ENCODE measurements at places on chromosomes 12 and 14. TPM values are rescaled to one million over a fixed set of nuclear protein-coding genes. Genes with fewer than 3 reads are reported as not detected.

DNA sequence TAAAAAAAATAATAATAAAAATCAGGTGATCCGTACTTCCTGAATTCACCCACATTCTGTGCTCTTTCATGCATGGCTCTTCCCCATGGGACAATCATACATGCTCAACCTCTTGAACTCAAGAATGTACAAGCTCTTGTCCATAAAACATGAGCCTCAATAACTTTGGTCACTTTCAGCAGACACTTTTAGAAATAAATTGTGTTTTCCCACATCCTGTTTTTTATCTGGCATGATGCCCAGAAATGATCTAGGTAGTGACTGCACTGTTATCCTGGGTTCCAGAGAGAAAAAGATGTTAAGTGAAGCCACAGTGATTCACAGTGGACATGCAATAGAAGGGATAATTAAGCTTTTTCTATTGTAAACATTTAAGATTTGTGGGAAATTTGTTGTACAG lies 537.6 kb upstream of the TMEM132C start:
- no peaks in the 10 kb centered on the region for H3K36me3 ChIP-seq
- H3K27me3 ChIP-seq: no peaks in the 10 kb centered on the region
- DNase-seq: no peak
- no peak overlapping the region for H3K4me3 ChIP-seq
- H3K4me1 ChIP-seq: no peaks in the 10 kb centered on the region
- H3K27ac ChIP-seq: no peak overlapping the region

GRCh38 chr12:30930641-30931040 lies 4.1 kb downstream of the TSPAN11 start:
- peaks cover 11% of the 10 kb centered on the region for H3K4me1 ChIP-seq
- DNase-seq: no peak
- no peak overlapping the region for H3K4me3 ChIP-seq

DNA sequence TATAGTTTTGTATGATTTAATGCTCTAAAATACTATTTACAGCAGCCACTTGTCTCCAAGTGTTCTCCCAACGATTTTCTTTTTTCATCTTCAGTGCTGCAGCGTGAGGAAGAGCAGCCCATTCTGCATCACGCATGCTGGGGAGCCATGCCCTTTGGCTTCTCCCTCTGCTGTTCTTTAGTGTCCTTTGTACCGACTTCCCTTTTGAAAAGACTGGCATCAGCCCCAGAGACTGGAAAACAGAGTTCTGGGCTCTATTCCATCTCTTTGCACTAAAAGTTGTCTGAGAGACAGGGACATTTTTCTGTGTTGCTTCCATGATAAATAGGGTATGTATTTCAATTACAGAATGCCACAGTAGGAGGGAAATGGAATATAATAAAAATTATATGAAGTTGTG lies 105.1 kb downstream of the RERG start:
- H3K4me3 ChIP-seq: peak overlapping the region; percentile 46
- H3K36me3 ChIP-seq: no peaks in the 10 kb centered on the region
- H3K4me1 ChIP-seq: peaks cover 32% of the 10 kb centered on the region
- peak overlapping the region; percentile 72 for H3K27ac ChIP-seq

- peaks cover 17% of the 10 kb centered on the region for H3K36me3 ChIP-seq
- H3K4me3 ChIP-seq: no peak overlapping the region
- no peak overlapping the region for H3K27ac ChIP-seq
These were observed 81.3 kb downstream of the VEZT start for GRCh38 chr12:95298916-95299315.

- peak within 1 kb of the TSS; percentile 72 for H3K4me3 ChIP-seq
- no peaks in the 10 kb centered on the region for H3K27me3 ChIP-seq
- no peak for DNase-seq
- H3K36me3 ChIP-seq: no peaks in the 10 kb centered on the region
These were observed at the start of gene DENND5B for GRCh38 chr12:31590642-31591379. Gene DENND5B (minus strand): TSS chr12:31591136. CDS start chr12:31590832, 304 bp downstream.

- no peaks in the 10 kb centered on the region for H3K27me3 ChIP-seq
- H3K4me1 ChIP-seq: no peaks in the 10 kb centered on the region
- no peak overlapping the region for H3K4me3 ChIP-seq
- no peak overlapping the region for H3K27ac ChIP-seq
These were observed 292.0 kb downstream of the FBXL14 start for GRCh38 chr12:1302201-1302870.

DNA sequence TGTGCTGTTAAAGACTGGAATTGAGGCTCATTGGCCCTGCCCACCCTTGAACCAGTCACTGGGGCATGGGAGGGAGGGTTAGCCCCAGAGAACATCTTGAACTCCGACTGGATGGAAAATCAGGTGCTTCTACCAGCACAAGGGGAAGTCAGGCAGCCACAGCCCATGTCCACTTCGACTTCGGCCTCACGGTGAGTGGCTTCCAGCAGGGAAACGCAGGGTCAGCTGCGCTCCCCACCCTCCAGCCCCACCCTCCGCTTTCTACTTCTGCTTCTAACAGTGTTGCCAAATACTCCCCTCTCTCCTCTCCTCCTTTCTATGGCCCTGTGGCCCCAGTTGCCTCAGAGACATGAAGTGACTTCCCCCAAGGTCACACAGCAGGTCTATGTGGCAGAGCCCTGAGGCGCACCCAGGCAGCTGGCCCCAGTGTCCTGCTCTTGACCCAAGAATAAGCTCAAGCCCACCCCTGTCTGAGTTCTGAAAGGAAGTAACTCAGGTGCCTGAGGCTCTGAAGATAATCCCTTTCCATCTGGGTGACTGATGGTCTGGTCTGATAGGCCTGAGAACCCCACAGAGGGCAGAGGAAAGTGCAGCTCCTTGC lies 11.9 kb upstream of the SH2B3 start:
- H3K27me3 ChIP-seq: no peaks in the 10 kb centered on the region
- no peaks in the 10 kb centered on the region for H3K36me3 ChIP-seq
- no peak overlapping the region for H3K4me3 ChIP-seq
- peaks cover 14% of the 10 kb centered on the region for H3K4me1 ChIP-seq
- no peak overlapping the region for H3K27ac ChIP-seq
- DNase-seq: no peak

DNA sequence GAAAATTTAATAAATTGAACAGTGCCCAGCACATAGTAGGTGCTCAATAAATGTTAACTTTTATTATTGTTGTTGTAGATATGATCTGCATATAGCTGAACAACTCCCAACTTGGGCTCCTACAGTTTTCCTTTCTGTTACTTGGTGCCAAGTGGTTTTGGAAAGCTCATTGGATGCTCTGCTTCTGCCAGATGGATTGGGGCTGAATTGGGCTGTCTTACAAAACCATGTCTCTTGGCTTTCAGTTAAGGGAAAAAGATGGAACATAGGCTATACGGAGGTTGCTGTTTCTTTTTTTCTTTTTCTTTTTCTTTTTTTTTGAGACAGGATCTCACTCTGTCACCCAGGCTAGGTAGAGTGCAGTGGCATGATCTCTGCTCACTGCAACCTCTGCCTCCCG lies 140.7 kb upstream of the PWP1 start:
- H3K36me3 ChIP-seq: no peaks in the 10 kb centered on the region
- no peak overlapping the region for H3K27ac ChIP-seq
- H3K4me1 ChIP-seq: no peaks in the 10 kb centered on the region
- H3K27me3 ChIP-seq: no peaks in the 10 kb centered on the region
- no peak overlapping the region for H3K4me3 ChIP-seq

DNA sequence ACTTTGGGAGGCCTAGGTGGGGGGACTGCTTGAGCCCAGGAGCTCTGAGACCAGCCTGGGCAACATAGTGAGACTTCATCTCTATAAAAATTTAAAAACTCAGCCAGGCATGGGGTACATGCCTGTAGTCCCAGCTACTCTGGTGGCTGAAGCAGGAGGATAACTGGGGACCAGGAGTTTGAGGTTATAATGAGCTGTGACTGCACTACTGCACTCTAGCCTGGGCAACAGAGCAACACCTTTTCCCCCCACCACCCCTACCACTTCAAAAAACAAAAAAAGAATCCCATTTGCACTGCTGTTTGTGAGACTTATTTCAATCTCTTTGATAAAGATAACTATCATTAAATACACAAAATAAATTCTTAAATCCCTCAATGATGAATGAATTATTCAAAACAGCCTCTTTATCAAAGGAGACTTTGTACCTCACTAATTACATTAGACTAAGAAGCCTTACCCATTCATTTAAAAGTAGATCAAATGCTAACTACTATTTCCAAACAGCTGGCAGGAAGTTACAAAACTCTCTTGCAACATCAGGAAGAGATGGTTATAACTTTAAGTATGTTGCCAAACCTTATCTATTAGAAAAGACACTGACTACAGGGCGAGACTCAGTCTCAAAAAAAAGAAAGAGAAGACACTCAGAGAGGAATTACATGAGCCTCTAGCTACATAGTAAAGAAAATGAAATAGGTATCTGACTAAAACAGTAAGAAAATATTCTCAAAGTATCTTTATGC lies 14.7 kb downstream of the BLTP3B start:
- peaks cover 42% of the 10 kb centered on the region for H3K4me1 ChIP-seq
- no peak overlapping the region for H3K27ac ChIP-seq
- H3K4me3 ChIP-seq: no peak overlapping the region
- H3K36me3 ChIP-seq: no peaks in the 10 kb centered on the region

DNA sequence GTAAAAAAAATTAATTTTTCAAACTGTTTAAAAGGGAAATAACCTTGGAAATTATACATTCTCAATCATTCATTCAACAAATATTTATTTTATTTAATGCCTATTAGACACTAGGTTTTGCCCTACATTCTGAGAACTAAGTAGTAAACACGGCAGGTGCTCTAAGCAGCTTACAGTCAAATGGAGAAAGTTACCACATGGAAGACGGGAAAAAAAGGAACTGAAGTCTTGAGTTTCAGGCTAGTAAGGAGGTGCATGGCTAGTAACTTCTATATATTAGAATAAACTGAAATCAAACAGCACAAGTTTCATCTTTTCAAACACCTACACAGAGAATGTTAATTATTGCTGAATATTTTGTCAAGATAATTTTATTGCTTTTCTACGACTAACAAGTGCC lies 52.9 kb downstream of the C12orf42 start:
- H3K27ac ChIP-seq: no peak overlapping the region
- no peaks in the 10 kb centered on the region for H3K27me3 ChIP-seq
- no peaks in the 10 kb centered on the region for H3K4me1 ChIP-seq
- no peaks in the 10 kb centered on the region for H3K36me3 ChIP-seq
- H3K4me3 ChIP-seq: no peak overlapping the region
- DNase-seq: no peak

- H3K4me3 ChIP-seq: no peak overlapping the region
- H3K27me3 ChIP-seq: no peaks in the 10 kb centered on the region
- no peaks in the 10 kb centered on the region for H3K4me1 ChIP-seq
- no peaks in the 10 kb centered on the region for H3K36me3 ChIP-seq
- no peak for DNase-seq
These were observed 42.1 kb upstream of the MEG3 start for GRCh38 chr14:100783630-100784370.

DNA sequence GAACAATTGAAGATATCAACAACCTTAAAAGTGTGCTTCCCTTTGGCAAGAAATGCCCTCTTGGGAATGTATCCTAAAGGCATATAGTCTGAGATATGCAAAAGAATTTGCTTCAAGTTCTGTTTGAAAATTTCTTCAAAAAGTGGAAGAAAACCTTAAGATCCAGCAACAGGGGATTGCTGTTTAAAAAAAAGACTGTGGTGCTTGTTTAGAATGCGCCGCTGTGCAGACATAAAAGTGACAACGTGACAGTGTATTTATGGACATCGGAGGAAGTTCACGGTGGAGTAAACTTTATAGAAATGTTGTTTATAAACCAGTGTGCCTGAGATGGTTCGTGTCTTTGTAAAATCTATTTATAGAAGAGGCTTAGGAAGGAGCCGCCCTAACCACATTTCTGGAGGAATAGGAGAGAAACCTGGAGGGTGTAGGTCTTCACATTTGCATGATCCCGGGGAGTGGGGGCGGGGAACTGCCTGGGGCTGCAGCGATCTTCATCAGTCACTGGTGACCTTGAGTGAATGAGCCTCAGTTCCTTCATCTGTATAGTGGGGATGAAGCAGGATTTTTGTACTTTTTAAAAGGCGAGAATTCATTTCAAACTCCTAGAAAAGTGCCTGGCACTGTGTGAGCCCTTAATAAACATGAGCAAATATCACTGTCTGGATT lies 27.5 kb downstream of the ADGRD1 start:
- no peaks in the 10 kb centered on the region for H3K4me1 ChIP-seq
- H3K36me3 ChIP-seq: no peaks in the 10 kb centered on the region
- no peak for DNase-seq
- H3K27ac ChIP-seq: no peak overlapping the region

- no peak for DNase-seq
- no peak overlapping the region for H3K27ac ChIP-seq
- no peak overlapping the region for H3K4me3 ChIP-seq
- H3K36me3 ChIP-seq: no peaks in the 10 kb centered on the region
These were observed 10.0 kb upstream of the GPR19 start for GRCh38 chr12:12705838-12706520.

DNA sequence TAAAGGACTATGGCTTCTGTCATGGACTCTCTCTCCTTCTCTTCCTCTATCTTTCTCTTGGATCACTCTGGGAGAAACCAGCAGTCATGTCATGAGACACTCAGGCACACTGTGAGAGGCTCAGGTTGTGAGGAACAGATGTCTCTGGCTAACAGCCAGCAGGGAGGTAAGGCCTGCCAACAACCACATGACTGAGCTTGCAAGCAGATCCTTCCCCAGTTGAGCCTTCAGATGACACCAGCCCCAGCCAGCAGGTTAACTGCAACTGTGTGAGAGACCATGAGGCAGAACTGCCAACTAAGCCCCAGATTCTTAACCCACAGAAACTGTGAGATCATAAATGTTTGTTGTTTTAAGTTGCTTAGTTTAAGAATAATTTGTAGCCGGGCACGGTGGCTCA lies 90.6 kb downstream of the VCPKMT start:
- H3K36me3 ChIP-seq: no peaks in the 10 kb centered on the region
- DNase-seq: no peak
- H3K27me3 ChIP-seq: no peaks in the 10 kb centered on the region
- peaks cover 48% of the 10 kb centered on the region for H3K4me1 ChIP-seq
- H3K4me3 ChIP-seq: no peak overlapping the region

GRCh38 chr12:6361834-6362233 lies 13.5 kb downstream of the SCNN1A start:
- no peak overlapping the region for H3K27ac ChIP-seq
- peaks cover 8% of the 10 kb centered on the region for H3K4me1 ChIP-seq
- H3K36me3 ChIP-seq: no peaks in the 10 kb centered on the region

- no peak overlapping the region for H3K4me3 ChIP-seq
- H3K27me3 ChIP-seq: no peaks in the 10 kb centered on the region
- no peak for DNase-seq
- H3K36me3 ChIP-seq: no peaks in the 10 kb centered on the region
These were observed 6.1 kb upstream of the AAAS start for GRCh38 chr12:53327435-53328042.

- H3K4me1 ChIP-seq: no peaks in the 10 kb centered on the region
- H3K36me3 ChIP-seq: no peaks in the 10 kb centered on the region
- no peak for DNase-seq
- H3K27me3 ChIP-seq: no peaks in the 10 kb centered on the region
- no peak overlapping the region for H3K4me3 ChIP-seq
These were observed 46.3 kb downstream of the CCDC88C start for GRCh38 chr14:91371011-91371989.

- H3K4me1 ChIP-seq: peaks cover 5% of the 10 kb centered on the region
- H3K4me3 ChIP-seq: peak overlapping the region; percentile 96
- DNase-seq: peak; percentile 21
- H3K27ac ChIP-seq: peak overlapping the region; percentile 98
- no peaks in the 10 kb centered on the region for H3K36me3 ChIP-seq
These were observed 471 bp downstream of the XPOT start for GRCh38 chr12:64404470-64405256.

GRCh38 chr14:102777711-102778337 lies 575 bp downstream of the TRAF3 start:
- peak overlapping the region; percentile 89 for H3K27ac ChIP-seq
- no peaks in the 10 kb centered on the region for H3K36me3 ChIP-seq
- H3K4me3 ChIP-seq: peak overlapping the region; percentile 86
- no peaks in the 10 kb centered on the region for H3K27me3 ChIP-seq

The MYH7 gene
- total RNA-seq: 0.81 TPM

The KANSL2 gene
- 36.0 TPM for total RNA-seq

The C12orf50 gene
- total RNA-seq: not detected

The TAS2R50 gene
- total RNA-seq: 7.1 TPM

The BICDL1 gene
- 4.4 TPM for total RNA-seq

The KRT79 gene
- total RNA-seq: not detected

The DPPA3 gene
- total RNA-seq: not detected

The RFX4 gene
- not detected for total RNA-seq

Data from thoracic aorta (tissue), 2 donors.